ENCODE measurements at places on chromosomes 4 and X.

GRCh38 chr4:31530555-31530954, 810.4 kb downstream of the PCDH7 start:
- no peak for DNase-seq

- DNase-seq = no peak
These were observed 21.9 kb downstream of the REELD1 start for GRCh38 chr4:146236216-146236615.

GRCh38 chr4:13953083-13953482, 325.6 kb upstream of the BOD1L1 start:
- no peak for DNase-seq

DNA sequence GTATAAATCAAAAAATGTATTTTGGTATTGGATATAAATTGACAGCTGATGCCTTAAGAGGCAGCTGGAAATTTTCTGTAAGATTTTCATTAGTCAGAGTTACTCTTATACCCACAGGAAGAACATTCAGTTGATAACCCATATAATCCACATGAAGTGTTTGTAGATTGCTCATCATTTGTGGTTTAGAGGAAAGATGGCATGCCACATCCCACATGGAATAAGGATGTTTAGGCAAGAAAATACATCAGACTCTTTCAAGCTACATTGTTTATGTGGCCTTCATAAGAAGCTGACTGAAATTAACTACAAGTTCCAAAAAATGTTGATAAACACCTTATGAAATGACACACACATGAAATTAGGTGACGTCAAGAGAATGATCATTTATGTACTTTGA, 56.6 kb downstream of the AREG start:
- no peak for DNase-seq

DNA sequence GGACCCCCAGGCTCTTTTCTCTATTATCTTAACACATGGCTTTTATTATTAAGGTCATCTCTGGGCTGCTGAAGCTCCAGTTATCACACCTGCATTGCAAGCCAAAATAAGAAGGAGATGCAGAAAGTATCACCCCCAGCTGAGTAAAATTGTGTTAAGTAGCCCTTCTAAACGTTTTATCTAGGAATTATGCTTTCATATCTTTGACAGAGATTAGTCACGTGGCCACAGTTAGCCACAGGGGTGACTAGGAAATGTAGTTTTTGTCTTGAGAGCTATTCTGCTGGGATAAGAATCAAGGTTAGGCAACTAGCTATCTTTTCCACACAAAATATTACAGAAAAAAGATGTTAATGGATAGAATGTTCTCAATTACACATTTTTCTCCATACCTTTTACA, 102.1 kb downstream of the ANXA3 start:
- DNase-seq = no peak

- no peak for DNase-seq
These were observed at the start of gene RIBC1 for GRCh38 chrX:53422861-53423306. TSS of gene RIBC1 (plus strand) at chrX:53422873. CDS start at chrX:53426277, 3,404 bp downstream.

DNA sequence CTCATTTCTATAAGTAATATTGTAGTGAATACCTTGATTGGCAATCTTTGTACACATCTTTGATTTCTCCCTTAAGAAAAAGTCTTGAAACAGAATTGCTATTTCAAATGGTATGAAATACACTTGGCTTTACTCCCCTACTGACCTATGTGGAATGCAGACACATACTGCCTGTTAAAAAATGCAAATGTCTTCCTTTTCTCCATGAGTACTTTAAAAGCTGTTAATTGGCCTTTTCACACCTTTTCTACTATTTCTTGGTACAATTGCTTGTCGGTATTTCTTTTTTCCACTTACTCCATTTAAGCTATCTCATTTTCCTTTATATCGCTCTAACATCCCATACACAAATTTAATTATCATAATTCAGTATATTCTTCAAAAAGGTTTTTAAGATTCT, 87.2 kb downstream of the FRYL start:
- DNase-seq = no peak

DNA sequence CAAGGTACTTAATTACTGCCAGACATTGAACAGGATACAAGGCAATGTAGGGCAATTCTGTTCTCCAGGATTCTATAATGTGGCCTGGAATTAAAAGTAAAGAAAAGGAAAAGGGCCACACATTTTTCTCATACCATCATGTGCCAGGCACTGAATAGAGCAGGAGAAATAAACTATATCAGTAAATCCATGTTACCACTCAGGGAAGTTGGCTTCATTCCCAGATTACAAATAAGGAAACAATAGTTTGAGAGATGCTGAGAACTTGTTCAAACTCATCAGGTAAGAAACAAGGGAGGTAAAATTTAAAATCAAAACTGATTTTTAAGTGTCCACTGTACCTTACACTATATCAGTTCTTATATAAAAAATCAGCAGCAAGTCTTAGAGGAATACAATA, 645.0 kb upstream of the ATOH1 start:
- DNase-seq = no peak

DNA sequence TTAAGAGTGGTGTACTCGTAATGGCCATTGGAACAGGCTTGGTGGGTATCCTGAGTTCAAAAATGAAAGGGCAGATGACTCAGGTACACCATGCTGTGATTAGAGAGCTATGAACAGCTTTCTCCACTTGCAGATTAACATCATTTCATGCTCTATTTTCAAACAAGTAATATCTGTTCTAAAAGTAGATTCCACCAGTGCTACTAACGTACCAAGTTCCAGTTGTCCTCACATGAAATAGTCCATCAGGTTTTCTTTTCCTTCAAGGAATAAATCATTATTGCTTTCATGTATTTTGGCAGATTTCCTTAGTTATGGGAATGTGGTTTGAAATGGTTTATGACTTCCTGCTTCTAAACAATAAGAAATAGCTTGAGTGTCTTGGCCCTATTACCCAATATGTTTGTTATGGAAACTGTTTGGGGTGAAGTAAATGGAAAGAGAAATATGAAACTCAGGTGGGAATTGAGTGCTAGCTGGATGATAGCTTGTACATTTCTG, 49.9 kb downstream of the PCDH7 start:
- DNase-seq = no peak

DNA sequence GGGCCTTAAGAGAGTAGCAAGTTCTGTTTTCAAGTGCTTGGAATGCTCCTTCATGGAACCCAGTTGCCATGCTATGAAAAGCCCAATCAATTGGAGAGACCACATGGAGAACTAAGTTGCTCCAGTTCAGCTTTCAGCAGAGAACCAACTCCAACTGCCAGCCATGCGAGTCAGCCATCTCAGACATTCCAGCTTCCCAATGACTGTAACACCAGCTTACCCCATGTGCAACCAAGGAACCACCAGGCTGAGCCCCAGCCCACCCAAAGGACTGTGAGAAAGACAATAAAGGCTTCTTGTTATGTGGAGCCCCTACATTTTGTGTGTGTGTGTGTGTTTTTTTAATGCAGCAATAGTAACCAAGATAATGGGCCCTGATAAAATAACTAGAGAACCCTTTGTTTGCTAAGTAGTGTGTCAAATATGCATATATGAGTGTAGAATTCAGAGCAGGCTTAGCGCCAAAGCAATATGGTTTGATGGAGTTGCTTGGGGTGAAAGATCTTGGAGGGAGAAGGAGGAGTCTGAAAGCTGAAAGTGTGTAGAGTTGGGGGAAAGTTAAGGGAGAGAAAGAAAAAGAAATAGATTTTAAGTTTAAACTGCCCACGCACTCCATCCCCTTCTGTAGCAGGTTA, 35.0 kb upstream of the CCKAR start:
- DNase-seq = no peak

DNA sequence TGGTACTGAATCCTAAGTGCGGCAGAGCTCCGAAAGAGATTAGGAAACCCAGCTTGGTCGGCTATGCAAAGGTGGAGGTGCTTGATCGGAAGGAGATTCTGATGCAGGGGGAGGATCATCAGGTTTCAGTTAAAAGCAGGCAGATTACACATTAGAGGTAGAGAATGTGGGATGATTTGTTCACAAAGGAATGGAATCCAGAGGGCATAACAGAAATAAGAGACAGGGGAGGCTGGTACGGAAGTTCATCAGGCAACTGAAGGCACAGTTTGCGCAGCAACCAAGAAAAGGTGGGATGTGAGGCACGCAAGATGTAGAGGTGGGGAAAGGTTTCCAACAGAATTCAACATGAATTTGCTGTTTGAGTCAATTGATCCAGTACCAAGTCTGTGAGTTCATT, 424 bp upstream of the ZNF330 start:
- no peak for DNase-seq

GRCh38 chr4:154406018-154406795, 85.4 kb downstream of the DCHS2 start:
- DNase-seq = no peak

- no peak for DNase-seq
These were observed 523.6 kb downstream of the TRAM1L1 start for GRCh38 chr4:116561768-116562167.

DNA sequence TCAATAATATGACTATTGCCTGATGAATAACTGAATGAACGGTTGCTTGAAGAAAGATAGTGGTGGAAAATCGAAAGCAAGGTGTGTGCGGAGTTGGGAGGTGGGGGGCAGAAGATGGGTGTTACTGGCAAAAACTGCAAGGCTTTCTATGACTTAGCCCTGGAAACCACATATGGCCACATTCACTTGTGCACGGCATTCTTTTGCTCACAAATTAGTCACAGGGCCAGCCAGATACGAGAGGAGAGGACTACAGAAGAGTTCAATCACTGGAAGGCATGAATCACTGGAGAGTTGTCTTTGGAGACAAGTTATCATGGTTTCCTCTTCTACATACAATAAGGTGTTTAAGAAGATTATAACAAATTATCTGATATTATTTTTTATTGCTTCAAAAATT, 626.5 kb upstream of the CPEB2 start:
- DNase-seq = no peak

- no peak for DNase-seq
These were observed 70.1 kb downstream of the GRIA2 start for GRCh38 chr4:157290622-157291021.

DNA sequence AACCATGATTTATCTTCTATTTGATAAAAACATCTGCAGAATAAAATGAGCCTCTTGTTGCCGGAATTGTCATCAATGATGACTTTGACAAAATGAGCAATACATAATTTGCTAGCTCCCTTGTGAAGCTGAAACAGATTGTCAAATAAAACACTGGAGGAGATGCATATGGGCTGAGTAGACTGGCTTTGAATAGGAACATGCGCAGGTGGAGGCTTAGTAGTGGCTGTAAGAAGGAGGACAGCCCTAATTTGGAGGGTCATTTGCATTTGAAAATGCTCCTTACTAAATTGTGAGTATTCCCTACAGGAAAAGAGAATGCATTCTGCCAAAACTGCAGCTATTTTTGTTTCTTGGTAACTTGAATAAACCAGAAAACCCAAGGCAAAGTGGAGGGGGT, 329.1 kb downstream of the PPARGC1A start:
- no peak for DNase-seq

- DNase-seq = no peak
These were observed 21.7 kb downstream of the RBPJ start for GRCh38 chr4:26342328-26343037.

- DNase-seq = no peak
These were observed 29.7 kb upstream of the LGI2 start for GRCh38 chr4:25060241-25060962.

GRCh38 chrX:71650333-71650969, 16.9 kb upstream of the LOC101059915 start:
- DNase-seq = no peak

GRCh38 chr4:23654791-23655190, 235.1 kb downstream of the PPARGC1A start:
- DNase-seq = no peak

DNA sequence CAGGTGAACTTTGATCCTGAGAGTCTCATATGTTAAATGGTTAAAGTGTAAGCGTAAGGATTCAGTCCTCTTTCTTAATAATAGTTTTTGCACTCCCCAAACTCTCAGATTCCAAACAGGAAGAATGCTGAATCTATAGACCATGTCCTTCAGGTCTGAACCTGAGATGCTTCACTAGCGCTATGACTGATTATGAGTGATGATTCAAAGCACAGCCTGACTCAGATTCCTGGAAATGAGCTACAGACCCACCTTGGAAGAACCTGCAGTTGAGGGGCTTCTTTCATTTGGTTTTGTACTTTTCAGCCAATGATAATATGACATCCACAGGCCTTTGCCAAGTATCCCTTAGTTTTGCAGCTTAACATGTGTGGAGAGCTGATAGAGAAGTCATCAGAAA, 1.4 kb downstream of the EDNRA start:
- DNase-seq = no peak

DNA sequence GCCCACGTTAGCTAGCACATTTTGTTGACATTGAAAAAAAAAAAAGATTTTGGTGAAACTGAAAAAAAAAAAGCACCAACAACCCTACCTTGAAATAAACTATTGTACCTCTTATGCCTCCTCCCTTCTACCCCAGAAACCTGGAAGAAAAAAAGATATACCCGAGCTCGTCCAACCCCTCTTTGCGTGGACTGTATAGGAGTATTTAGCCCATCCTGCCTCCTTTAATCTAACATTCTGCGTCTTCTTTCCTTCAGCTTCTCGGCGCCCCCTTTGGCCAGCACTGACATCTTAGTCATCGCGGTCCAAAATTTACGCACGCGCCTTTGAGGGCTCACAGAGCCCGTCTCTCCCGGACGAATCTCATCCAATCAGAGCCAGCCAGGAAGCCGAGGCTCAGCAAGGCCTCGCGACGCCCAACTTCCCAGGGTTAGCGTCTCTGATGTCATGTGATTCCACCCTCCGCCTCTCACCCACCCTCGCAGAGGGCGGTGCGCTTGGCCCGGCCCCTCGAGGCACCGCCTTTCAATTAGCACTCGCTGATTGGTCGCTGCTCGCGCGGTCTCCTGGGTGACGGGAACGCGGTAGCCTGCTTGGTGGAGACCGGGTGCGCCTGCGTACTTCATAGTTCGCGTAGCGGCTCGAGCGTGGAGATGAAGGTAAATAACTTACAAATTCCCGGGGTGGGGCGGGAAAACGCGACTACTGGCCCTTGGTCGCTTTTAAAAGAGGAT, at the start of gene WDR19:
WDR19 (plus strand) TSS at position 625 of the 734 bp plus-strand sequence; CDS start at position 654, 29 bp downstream.
- peak; percentile 99 for DNase-seq

- DNase-seq = no peak
These were observed 40.0 kb upstream of the ARSJ start for GRCh38 chr4:114019276-114019968.

DNA sequence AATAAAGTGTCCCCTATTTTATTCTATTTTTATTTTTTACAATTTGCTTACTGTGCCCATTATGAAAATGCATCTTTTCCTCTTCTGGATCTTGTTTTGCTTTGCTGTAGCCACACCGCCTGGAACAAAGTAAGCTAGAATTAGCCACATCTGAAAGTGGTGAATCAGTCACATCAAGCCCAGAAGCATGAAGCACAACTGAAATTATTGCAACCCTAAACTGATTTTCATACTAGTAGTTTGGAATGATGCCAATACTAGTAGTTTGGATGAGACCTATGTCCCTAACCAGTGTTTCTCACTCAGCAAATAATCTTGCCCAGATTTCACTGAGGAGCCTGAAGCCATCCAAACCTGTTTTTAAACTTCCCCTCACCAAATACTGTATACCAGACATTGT, 303.0 kb downstream of the EPHA5 start:
- no peak for DNase-seq

- DNase-seq = no peak
These were observed 10.6 kb upstream of the CTSO start for GRCh38 chr4:155964016-155964891.
